ENCODE measurements at places on chromosomes 7 and 10. TPM values are rescaled to one million over a fixed set of nuclear protein-coding genes. Genes with fewer than 3 reads are reported as not detected.

- no peak overlapping the region for H3K4me3 ChIP-seq
- H3K4me1 ChIP-seq, result peaks cover 2% of the 10 kb centered on the region
- DNase-seq, result no peak
- no peak overlapping the region for H3K27ac ChIP-seq
- peaks cover 7% of the 10 kb centered on the region for H3K36me3 ChIP-seq
- H3K27me3 ChIP-seq, result no peaks in the 10 kb centered on the region
Measured at GRCh38 chr10:24685958-24686540, 37.6 kb downstream of the ARHGAP21 start.

Gene HIBADH
- total RNA-seq, result 13.1 TPM

DNA sequence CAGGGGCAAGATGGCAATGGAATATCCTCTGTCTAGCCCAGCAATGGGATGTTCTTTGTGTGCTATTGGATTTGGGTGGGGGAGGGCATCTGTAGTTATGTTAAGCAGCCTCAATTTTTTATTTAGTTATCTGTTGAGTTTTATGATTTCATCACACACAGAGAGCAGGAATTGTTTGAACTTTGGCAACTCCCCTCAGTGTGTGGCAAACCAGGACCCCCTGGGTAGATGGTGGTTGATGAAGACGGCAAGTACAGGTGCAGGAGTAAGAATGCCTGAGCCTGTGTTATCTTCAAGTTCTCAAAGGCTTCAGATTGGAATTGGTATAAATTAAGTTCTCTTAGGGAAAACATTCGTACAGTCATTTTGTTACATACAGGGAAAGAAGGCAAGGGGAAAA lies 142.4 kb upstream of the SAMD8 start:
- DNase-seq, result no peak
- peaks cover 18% of the 10 kb centered on the region for H3K4me1 ChIP-seq
- H3K27ac ChIP-seq, result no peak overlapping the region
- H3K36me3 ChIP-seq, result peaks cover 19% of the 10 kb centered on the region
- no peaks in the 10 kb centered on the region for H3K27me3 ChIP-seq

DNA sequence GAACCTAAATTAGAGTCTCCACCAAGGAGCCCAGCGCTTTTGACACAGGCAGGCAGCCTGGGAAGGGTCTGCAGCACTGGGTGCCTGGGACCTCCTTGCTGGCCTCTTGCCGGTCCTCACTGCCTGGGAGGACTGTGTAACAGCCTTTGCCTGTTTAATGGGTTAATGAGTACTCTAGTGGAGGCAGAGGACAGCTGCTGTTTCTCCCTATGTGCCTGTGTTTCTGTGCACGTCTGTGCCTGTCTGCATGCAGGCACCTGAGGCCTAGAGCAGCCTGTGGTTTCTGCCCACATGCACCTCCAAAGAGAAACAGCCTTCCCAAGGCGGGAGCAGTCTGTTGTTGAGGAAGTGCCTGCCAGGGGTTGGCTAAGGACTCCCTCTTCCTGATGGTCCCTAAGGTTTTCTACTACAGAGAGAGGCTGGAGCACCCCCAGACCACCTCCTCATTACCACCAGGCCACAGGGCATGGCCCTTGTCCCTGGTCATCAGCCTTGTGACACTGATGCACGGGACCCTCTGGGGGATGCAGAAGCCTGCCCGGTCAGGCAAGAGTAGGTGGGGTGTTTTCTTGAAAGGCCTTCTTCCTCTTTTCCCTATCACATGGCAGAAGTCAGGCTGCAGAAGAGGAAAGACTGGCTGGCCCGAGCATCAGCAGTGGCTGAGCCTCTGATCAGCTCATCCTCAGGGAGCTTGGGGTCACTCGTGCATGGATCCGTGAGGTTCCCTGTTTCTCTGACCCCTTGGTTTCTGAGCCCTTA lies 14.2 kb downstream of the SLC29A3 start:
- no peak for DNase-seq
- H3K27me3 ChIP-seq, result no peaks in the 10 kb centered on the region
- H3K27ac ChIP-seq, result no peak overlapping the region
- H3K4me1 ChIP-seq, result no peaks in the 10 kb centered on the region

GRCh38 chr10:17758200-17758599 lies 6.2 kb downstream of the TMEM236 start:
- peaks cover 10% of the 10 kb centered on the region for H3K4me1 ChIP-seq
- H3K36me3 ChIP-seq, result no peaks in the 10 kb centered on the region
- H3K27me3 ChIP-seq, result no peaks in the 10 kb centered on the region
- H3K4me3 ChIP-seq, result no peak overlapping the region
- no peak overlapping the region for H3K27ac ChIP-seq

Gene DENND11
- total RNA-seq, result 17.0 TPM

DNA sequence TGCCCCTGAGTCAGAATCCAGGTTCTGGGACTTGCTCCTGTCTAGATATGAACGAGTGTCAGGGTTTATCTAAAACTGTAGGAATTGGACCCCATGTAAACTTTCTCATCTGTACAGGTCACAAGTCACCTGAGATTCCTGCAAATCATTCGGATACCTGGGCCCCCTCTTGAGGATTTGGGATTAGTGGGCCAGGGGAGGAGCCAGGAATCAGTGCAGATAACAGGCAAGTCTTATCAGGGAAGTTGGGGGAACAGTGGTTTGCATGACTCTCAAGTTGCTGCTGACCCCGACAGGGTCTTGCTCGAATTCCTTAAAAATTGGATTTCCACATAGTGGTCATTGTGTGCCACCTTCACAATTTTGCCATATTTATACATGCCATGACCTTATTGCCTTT lies 188.4 kb upstream of the LYZL1 start:
- H3K36me3 ChIP-seq, result no peaks in the 10 kb centered on the region
- no peak overlapping the region for H3K4me3 ChIP-seq
- no peaks in the 10 kb centered on the region for H3K4me1 ChIP-seq
- H3K27me3 ChIP-seq, result no peaks in the 10 kb centered on the region

GRCh38 chr10:70479626-70480238 lies 1.2 kb downstream of the PALD1 start:
- no peak overlapping the region for H3K4me3 ChIP-seq
- peaks cover 34% of the 10 kb centered on the region for H3K4me1 ChIP-seq
- DNase-seq, result no peak
- H3K27ac ChIP-seq, result no peak overlapping the region
- H3K27me3 ChIP-seq, result peaks cover 57% of the 10 kb centered on the region

DNA sequence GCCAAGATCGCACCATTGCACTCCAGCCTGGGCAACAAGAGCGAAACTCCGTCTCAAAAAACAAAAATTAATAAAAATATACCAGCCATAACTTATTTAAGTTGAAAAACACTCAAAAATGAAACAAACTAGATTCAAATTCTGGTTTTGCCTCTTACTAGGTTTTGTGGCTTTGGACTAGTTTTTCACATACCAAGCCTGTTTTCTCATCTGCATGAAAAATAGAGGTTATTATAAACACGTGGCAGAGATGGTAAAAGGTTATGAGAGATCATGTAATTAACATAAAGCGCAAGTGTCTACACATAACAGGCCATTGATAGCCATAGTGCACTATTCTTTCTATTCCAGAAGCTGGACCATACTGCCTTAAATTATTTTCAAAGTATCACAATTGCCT lies 35.5 kb upstream of the CABCOCO1 start:
- no peaks in the 10 kb centered on the region for H3K36me3 ChIP-seq
- peaks cover 21% of the 10 kb centered on the region for H3K27me3 ChIP-seq

Gene TAS2R38
- total RNA-seq, result not detected

DNA sequence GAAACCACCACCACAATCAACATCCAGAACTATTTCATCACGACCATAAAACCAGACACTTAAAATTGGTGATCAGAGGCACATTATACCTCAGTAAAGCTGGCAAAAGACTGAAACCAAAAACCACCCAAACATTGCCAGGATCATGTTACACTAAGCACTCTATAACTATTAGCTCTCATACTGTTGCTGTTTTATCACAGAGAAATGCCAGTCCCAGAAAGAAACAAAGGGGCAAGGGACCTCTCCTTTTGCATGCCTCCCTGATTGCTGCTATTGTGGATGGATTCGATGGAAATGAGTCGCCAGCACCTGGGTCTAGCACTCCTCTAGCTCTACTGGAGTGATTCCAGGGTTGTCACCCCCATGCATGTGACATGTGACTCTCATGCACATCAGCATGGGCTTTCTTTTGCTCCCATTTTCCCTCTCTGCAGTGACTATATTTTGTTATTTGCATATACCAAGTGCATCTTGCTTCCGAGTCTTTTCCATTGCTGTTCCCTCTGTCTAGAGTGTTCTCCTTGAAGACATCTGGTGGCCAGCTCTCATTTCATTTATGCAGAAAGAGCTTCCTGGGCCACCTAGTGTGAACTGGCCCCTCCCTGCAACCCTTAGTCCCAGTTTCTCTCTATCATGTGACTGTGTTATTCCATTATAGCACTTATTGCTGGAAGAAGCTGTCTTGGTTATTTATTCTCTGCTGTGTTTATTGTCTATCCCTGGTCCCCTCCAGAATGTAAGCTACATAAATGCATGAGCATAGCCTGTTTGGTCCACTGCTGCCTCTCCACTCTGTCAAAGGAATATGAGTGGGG lies 300.6 kb downstream of the PLXNA4 start:
- no peak overlapping the region for H3K4me3 ChIP-seq
- no peaks in the 10 kb centered on the region for H3K4me1 ChIP-seq
- no peak for DNase-seq

DNA sequence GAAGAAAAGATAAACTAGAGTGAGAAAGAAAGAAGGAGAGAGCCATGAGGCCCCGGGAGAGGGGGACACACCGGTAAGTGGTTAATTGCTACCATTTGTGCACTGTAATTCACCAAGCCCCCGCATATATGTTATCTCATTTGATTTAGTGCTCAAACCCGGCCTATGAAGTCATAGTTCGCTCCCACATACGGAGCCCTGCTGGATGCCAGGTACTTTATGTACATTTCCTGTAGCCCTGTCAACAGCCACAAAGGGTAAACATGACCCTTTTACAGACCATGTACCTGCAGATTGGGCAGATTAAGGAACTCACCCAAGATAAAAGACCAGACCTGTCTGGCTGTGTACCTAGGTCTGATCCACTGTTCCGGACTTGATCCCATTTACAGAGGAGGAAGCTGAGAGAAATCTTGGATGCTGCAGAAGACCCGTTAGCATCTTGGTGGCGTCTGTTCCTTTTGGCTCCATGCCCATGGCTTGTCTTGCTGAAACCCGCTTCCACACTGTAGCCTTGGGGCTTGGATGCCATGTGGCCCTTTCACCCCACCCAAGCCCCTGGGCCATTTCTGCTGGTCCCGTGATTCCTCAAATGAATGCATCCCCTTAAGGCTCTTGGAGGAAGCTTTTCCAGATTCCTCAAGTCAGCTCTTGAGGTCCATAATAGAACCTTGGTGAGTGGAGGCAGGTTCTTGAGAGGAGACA lies 32.3 kb downstream of the FAM241B start:
- H3K27ac ChIP-seq, result no peak overlapping the region
- no peak overlapping the region for H3K4me3 ChIP-seq
- no peaks in the 10 kb centered on the region for H3K36me3 ChIP-seq
- H3K27me3 ChIP-seq, result peaks cover 29% of the 10 kb centered on the region
- DNase-seq, result no peak
- no peaks in the 10 kb centered on the region for H3K4me1 ChIP-seq

- H3K27ac ChIP-seq, result no peak overlapping the region
- no peak for DNase-seq
- no peaks in the 10 kb centered on the region for H3K36me3 ChIP-seq
- no peaks in the 10 kb centered on the region for H3K27me3 ChIP-seq
Measured at GRCh38 chr10:82206831-82207230, 331.8 kb downstream of the NRG3 start.

All from activated CD8-positive, alpha-beta memory T cell treated with anti-CD3 and anti-CD28 coated beads, Interleukin-2, amount 10 ng/mL, durations not matched to agents 7 days and 5 days (primary cell).